K562 (cell line): ENCODE measurements at places on chromosomes 7 and 10. TPM values are rescaled to one million over a fixed set of nuclear protein-coding genes. Genes with fewer than 3 reads are reported as not detected.

The INHBA gene
- polyA plus RNA-seq: not detected in 2 replicates

The ABCC2 gene
- polyA plus RNA-seq: 0.04 TPM in 1 of 2 replicates, not detected in the other

The CTAGE8 gene
- not detected in 2 replicates for polyA plus RNA-seq

The TYW1B gene
- polyA plus RNA-seq: 6.2 and 7.2 TPM in 2 replicates

The BMPER gene
- not detected in 2 replicates for polyA plus RNA-seq

The TMEM270 gene
- not detected in 2 replicates for polyA plus RNA-seq

The TDRD1 gene
- not detected in 2 replicates for polyA plus RNA-seq

The OR2A42 gene
- not detected in 2 replicates for polyA plus RNA-seq

The DENND2A gene
- polyA plus RNA-seq: not detected in 2 replicates

GRCh38 chr7:17058568-17058967 is 176.8 kb upstream of the AGR3 start:
- no peak for DNase-seq

DNA sequence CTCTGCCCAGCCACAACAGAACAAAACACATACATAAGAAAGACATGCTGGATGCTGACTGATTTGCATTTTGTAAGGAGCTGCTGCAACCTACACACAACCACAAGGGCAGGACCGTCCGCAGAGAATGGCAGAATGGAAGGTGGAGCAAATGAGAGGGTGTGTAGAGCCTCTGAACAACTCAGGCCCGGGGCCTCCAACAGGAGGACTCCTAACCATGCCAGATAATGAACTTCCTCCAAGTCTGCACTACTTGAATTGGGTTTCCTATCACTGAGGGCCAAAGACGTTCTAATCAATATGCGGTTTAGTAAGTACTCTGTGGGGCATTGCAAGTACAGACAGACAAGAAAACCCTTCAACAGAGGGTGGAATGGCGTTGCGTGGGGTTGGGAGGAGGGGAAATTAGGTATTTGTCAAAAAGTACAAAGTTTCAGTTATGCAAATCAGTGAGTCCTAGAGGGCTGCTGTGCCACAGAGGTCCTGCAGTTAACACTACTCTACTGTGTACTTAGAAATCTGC is 14.6 kb downstream of the VOPP1 start:
- DNase-seq: peak; percentile 63

- DNase-seq: no peak
These were observed 21.5 kb downstream of the LRRN3 start for GRCh38 chr7:111112439-111112838.

- no peak for DNase-seq
These were observed 38.7 kb upstream of the PCLO start for GRCh38 chr7:83201355-83201754.

- DNase-seq: no peak
These were observed 13.2 kb downstream of the ERVW-1 start for GRCh38 chr7:92464515-92464914.

DNA sequence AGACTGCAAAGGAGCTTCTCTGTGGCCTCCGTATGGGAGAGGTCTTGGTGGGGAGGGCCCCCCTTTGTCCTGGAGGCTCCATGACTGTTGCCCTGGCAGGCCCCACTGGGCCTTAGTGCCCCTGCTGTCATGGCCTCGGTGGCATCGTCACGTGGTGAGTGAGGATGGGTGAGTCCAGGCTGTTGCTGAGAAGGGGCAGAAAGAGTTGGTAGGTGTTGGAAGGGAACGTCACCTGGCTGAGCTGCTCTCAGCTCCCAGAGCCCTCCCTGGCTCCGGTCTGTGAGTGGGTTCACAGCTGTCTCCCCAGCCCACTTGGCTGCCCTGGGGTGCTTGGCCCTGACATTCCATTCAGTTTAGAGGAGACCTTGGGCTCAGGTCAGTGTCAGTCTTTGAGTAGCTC is 16.1 kb downstream of the SFRP5 start:
- no peak for DNase-seq

DNA sequence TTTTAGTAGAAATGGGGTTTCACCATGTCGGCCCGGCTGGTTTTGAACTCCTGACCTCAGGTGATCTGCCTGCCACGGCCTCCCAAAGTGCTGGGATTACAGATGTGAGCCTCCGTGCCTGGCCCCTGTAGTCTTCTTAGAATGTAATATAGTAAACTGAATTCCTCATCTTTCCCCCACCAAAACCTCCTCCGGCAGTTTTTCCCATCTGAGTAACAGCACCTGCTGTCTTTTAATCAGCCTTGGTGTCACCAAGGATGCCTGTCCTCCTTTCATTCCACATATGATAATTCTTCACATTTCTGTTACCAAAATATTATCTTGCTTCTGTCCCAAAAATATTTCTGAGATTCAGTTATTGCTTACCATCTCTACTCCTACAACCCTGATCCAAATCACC is 80.2 kb downstream of the ZEB1 start:
- no peak for DNase-seq

DNA sequence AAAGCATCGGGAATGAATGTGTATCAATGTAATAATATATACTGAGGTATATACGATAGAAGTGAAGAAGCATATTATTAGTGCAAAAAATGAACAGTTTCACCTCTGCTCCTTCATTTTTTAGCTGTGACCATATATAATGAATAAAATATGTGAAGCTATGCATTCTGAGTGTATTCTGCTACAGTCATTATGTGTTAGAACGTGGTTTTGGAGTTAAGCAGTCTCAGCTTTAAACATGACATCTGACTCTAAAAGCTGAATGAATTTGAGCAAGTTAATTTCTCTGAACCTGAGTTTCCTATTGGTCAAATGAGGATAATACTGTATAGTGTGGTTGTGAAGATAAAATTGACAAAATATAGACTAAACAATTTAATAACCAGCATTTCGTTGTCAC is 358.1 kb downstream of the SUGCT start:
- no peak for DNase-seq

GRCh38 chr10:101158459-101159058 is 27.5 kb downstream of the TLX1 start:
- no peak for DNase-seq

DNA sequence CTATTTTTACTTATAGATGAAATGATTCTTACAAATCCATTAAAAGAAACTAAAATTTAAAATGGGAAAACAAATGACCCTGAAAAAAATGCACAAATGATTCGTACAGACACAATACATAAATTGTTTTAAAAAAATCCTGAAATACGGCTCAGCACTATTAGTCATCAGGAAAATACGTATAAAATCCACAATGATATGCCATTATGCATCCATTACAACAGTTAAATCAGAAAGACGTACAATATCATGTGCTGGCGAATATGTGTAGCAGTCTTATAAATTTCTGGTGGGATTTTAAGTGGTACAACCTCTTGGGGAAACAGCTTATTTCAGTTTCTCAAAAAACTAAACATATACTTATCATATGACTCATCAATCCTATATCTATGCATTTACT is 600.1 kb upstream of the STEAP1 start:
- DNase-seq: no peak

DNA sequence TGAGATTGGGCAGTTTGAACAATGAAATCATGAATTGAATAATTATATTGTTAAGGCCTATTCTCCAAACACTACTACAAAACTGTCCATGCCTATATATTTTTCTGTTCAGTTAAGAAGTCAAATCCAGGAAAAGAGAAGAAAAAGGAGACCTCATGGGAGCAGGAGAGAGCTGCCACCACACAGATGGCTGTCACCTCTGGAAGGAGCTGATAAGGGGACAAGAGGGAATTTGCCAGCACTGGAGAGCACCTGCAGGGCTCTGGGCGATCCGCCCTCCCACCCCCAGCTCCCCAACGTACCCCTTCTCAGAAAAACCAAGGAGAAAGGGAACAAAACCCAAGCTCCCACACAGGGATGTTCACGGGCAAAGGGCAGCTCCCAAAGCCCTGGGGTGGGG is 227.8 kb downstream of the TNS3 start:
- peak; percentile 23 for DNase-seq

DNA sequence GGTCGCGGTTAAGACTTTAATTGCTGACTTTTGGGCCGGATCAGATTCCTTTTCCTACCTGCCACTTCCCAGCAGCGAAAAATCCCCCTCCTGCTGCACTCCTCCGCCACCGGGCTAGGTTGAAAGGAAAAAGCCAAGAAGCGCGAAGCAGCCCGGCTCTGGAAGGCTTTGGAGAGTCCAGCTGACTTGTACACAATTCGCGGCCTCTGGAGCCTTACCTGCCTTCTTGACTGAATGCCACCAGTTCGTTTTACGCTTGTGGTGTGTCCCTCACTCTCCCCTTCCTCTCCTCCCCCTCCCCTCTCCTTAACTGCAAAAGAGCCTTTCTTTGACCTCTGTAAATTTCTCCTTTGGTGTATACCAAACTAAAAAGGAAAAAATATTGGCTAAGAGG is 2.7 kb upstream of the FEZF1 start:
- no peak for DNase-seq

GRCh38 chr7:94510582-94511496 is 1.2 kb downstream of the CASD1 start:
- no peak for DNase-seq

DNA sequence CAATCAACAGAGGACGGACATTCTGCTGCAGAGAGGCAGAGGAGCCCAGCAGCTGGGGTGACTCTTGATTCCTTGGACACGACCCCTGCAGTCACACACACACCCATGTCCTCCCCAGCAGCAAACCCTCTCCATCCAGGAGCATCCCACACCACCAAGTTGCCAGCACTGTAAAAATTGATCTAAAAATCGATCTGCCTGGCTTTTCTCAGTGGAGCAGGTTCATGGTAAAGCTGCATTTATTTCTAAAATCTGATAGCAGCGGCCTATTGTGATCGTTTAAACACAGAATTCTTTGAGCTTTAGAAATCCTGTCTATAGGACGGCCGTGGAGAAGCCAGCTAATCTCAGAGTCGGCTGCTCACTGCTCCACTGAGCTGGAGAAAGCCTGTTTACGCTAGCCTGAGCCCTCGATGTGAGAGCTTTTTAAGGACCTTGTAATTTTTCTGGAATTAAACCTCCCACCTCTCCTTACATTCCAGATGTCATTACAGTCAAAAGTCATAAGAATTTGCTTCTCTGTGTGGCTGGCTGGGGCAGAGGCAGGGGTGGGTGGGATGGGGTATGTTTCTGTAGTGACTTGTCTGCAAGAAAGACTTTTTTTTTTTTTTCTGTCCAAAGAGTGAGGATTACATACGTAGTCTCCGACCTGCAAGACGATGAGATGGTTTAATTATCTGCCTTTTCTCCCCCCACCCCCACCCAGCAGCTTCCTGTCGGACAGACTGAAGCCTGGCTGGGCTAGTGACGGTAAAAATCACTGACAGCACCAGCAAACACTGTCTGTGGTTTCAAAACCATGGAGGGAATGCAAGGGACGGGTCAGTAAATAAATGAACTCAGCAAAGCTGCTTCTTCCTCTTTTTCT is 31.6 kb downstream of the TRIM8 start:
- DNase-seq: no peak

- no peak for DNase-seq
These were observed 630.7 kb downstream of the PARD3 start for GRCh38 chr10:34184397-34184796.

GRCh38 chr10:120841522-120842189 is 9.5 kb upstream of the WDR11 start:
- no peak for DNase-seq

GRCh38 chr10:19683356-19683755 is 132.9 kb upstream of the PLXDC2 start:
- DNase-seq: no peak

- DNase-seq: peak; percentile 48
These were observed 38.2 kb downstream of the ANTXRL start for GRCh38 chr10:46325021-46325420.

- DNase-seq: no peak
These were observed 40.8 kb upstream of the TSPAN33 start for GRCh38 chr7:129103561-129104324.

DNA sequence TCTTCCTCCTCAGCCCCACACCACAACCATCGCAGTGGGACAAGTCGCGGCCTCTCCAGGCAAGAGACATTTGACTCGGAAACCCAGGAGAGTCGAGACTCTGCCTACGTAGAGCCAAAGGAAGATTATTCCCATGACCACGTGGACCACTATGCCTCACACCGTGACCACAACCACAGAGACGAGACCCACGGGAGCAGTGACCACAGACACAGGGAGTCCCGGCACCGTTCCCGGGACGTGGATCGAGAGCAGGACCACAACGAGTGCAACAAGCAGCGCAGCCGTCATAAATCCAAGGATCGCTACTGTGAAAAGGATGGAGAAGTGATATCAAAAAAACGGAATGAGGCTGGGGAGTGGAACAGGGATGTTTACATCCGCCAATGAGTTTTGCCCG is 112.1 kb downstream of the NSUN6 start:
- no peak for DNase-seq

- no peak for DNase-seq
These were observed 90.5 kb upstream of the ZNF32 start for GRCh38 chr10:43739161-43739560.

- DNase-seq: no peak
These were observed 210.5 kb downstream of the ARHGAP21 start for GRCh38 chr10:24513155-24513554.

DNA sequence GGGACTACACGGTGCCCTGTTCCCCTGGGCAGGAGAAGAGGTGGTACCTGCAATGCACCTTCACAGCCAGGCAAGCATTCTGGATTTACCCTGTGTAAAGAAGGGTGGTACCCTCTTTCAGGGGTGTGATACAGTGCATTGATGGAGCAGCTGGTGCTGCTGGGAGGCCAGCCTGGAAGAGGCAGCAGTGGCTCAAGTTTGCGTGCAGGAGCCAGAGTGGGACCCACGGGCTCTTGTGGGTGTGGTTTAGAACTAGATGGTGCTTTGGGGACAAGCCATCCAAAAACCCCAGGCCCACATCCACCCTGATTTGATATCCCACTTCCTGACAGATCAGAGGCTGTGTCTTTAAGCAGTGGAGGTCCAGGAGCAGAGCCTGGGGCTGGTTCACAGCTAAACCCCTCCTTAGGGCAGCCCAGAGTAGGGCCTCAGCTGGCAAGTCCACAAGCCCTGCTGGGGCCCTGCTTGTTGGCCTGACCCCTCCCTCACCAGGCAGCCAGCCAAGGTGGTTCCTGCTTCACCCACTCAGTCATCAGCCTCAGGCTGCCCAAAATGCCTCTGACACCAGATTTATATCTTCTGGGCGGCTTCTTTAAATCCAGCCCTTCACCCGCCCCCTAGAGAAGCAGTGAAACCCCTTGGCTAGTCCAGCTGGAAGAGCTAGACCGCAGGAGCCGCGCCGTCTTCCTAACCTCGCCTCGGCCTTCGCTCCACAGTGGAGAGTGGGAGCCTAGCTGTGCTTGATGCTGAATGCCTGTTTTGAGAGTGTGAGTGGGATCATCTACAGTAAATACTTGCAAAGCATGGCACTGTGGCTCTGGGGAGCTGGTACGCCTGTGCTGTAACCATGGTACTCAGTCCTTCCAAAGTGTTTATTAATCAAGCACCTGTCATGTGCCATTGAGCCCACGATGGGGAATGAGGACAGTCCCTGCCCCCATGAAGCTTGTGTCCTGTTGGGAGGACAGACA is 1.4 kb upstream of the ASIC3 start:
- DNase-seq: peak; percentile 14

GRCh38 chr7:131897016-131897789 is 340.8 kb upstream of the PODXL start:
- no peak for DNase-seq

- no peak for DNase-seq
These were observed 935 bp downstream of the TM9SF3 start for GRCh38 chr10:96585736-96586418.
